ENCODE measurements at places on chromosomes 7 and 10.

GRCh38 chr10:106608066-106608465 lies 556.4 kb downstream of the SORCS1 start:
- no peak overlapping the region for H3K4me3 ChIP-seq
- no peaks in the 10 kb centered on the region for H3K27me3 ChIP-seq

GRCh38 chr10:107544706-107545520 lies 380.4 kb upstream of the SORCS1 start:
- no peak overlapping the region for H3K27ac ChIP-seq
- H3K4me1 ChIP-seq: no peaks in the 10 kb centered on the region

DNA sequence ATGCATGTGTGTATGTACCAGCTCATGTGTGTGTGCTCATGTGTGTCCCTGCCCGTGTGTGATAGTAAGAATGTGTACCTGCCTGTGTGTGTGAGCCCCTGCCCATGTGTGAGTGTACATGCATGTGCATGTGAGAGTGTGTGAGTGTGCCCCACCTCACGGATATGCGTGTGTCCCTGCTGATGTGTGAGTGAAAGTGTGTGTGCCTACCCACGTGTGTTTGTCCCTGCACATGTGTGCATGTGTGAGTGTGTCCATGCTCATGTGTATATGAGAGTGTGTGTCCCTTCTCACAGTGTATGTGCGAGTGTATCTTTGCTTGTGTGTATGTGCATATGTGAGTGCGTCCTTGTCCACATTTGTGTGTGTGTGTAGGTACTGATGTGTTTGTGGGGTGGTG lies 69.6 kb downstream of the CDH23 start:
- no peaks in the 10 kb centered on the region for H3K36me3 ChIP-seq
- no peak overlapping the region for H3K27ac ChIP-seq
- no peaks in the 10 kb centered on the region for H3K4me1 ChIP-seq
- no peak overlapping the region for H3K4me3 ChIP-seq

- H3K36me3 ChIP-seq: no peaks in the 10 kb centered on the region
- peaks cover 5% of the 10 kb centered on the region for H3K27me3 ChIP-seq
- H3K4me3 ChIP-seq: no peak overlapping the region
- H3K27ac ChIP-seq: no peak overlapping the region
- no peak for DNase-seq
- H3K4me1 ChIP-seq: peaks cover 5% of the 10 kb centered on the region
These were observed 12.9 kb upstream of the MICU1 start for GRCh38 chr10:72638586-72639440.

DNA sequence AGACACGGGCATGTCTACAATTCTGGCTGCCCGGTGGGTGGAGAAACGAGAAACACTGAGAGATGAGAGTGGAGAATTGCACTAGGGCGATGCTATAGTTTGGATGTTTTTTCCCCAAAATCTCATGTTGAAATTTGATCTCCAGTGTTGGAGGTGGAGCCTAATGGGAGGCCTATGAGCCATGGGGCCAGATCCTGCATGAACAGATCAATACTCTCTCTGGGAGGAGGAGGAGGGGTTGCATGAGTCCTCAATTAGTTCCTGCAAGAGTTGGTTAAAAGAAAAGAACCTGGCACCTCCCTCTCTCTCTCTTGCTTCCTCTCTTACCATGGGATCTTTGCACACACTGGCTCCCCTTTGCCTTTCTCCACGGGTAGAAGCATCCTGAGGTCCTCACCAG lies 299.1 kb downstream of the CALN1 start:
- no peaks in the 10 kb centered on the region for H3K4me1 ChIP-seq
- DNase-seq: no peak
- no peaks in the 10 kb centered on the region for H3K27me3 ChIP-seq
- H3K27ac ChIP-seq: no peak overlapping the region
- no peaks in the 10 kb centered on the region for H3K36me3 ChIP-seq
- H3K4me3 ChIP-seq: no peak overlapping the region

DNA sequence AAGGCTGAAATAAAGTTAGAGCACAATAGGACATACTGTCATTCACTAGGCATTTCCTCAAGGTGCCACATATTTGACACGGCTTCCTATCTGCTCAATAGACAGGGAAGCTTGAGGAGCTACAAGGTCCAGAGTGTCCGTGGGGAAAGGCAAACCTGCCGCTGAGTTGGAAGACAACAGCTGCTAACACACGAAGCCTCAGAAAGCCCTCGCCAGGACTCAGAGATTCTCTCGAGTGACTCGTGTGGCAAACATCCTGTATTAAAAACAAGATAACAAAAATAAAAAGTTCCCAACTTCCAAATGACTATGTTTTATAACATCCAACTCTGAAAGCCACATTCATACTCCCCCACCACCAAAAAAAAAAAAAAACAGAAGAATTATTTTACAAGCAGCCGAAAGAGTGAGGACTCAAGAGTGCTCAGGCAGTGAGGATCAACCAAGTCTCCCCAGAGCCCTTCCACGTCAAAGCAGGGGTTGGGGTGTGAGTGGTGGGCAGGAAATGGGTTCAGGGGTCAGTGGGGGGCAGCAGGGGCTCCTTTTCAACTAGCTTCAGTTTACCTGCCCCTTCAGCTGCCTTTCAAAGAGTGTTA lies 67.6 kb downstream of the STK17A start:
- DNase-seq: no peak
- H3K4me3 ChIP-seq: peak overlapping the region; percentile 70
- H3K4me1 ChIP-seq: peaks cover 79% of the 10 kb centered on the region
- peaks cover 46% of the 10 kb centered on the region for H3K36me3 ChIP-seq
- H3K27me3 ChIP-seq: no peaks in the 10 kb centered on the region
- H3K27ac ChIP-seq: peak overlapping the region; percentile 98

DNA sequence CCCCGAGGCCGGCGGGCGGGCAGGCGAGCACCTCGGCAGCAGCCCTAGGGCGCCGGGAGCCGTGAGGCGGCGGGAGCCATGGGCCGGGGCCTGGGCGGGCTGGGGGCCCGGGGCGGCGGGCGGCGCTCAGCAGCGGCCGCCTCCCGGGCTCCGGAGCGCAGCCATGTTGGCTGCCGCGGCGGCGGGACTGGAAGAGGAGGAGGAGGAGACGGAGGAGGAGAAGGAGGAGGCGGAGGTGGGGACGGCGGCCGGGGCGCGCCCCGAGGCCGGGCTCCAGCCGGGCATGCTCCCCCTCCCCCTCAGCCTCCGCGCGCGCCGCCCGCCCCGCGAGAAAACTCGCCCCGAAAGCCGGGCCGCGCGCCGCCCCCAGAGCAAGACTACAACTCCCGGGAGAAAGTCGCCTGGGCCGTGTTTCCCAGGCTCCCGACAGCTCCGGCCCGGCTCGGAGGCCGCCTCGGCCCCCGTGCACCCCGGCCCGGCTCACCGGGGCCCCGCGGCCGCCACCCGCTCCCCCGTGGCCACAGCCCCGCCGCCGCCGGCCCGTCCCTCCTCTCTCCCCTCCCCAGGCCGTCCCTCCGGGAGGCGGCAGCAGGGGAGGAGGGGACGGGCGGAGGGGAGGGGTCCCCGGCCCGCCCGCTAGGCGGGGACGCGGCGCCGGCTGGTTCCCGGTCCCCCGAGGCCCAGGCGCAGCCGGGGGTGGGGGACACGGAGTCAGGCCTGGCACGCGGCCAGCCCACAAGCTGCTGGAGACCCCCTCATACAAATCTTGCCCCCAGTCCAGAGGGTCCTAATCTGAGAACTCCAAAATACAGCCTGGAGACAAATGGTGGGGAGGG lies at the start of gene DLG5:
Gene DLG5 (minus strand): TSS at position 190 of the 836 bp plus-strand sequence. CDS start 235 bp downstream, outside the sequence.
- H3K36me3 ChIP-seq: no peaks in the 10 kb centered on the region
- peaks cover 39% of the 10 kb centered on the region for H3K27me3 ChIP-seq
- no peak within 1 kb of the TSS for H3K27ac ChIP-seq
- peaks cover 10% of the 10 kb centered on the region for H3K4me1 ChIP-seq
- peak within 1 kb of the TSS; percentile 73 for H3K4me3 ChIP-seq

DNA sequence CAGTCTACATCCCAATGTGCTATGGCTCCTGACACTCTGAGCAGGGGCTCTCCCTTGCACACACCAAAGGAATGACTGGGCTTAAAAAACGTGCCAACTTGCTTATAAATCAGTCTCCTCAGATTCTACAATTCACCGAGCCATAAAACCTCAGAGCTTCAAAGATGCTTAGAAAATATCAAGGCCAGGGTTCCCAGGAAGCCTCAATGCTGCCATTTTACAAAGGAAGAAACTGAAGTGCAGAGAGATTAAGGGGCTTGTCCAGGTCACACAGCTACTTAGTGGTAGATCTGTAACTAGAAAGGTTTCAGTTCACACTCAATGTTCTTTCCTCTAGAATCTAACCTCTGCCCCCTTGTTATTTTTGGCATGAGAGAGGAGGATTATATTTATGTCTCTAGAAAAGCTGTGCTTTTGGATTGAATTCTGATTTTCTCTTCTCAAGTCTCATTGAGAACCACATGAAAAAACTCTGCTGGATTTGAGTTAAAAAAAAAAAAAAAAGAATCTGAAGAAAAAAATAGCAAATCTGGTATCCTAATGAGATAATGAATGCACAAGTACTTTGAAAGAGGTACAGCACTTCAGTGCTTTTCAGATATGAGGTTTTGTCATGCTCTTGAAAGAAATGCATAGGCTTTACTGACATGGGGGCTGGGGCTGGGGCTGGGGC lies 22.3 kb upstream of the TSPAN33 start:
- H3K4me1 ChIP-seq: peaks cover 31% of the 10 kb centered on the region
- no peak overlapping the region for H3K4me3 ChIP-seq
- peak overlapping the region; percentile 80 for H3K27ac ChIP-seq
- DNase-seq: no peak

DNA sequence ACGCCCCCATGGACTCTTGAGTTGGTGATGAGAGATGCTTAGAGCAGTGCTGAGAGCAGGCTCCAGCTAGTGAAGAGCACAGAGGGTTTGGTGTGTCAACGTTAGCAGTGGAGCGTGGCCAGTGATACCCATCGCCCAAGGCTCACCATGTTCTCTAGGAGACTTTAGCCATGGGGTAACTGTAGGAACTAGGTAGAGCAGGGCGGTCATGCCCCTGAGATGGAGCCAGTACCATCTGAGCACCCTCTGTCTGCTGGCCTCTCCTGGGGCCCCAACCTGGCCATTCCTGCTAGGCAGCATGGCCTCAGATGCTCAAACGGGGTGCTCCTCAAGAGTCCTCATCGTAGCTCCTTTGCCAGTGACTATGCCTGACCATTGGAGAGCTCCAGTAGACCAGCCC lies 179.7 kb downstream of the KCND2 start:
- no peaks in the 10 kb centered on the region for H3K4me1 ChIP-seq
- H3K27me3 ChIP-seq: no peaks in the 10 kb centered on the region
- H3K4me3 ChIP-seq: no peak overlapping the region

GRCh38 chr7:75599244-75599781 lies 107.2 kb downstream of the SPDYE5 start:
- peaks cover 23% of the 10 kb centered on the region for H3K4me1 ChIP-seq
- H3K27ac ChIP-seq: no peak overlapping the region
- peaks cover 3% of the 10 kb centered on the region for H3K36me3 ChIP-seq
- DNase-seq: no peak
- no peak overlapping the region for H3K4me3 ChIP-seq

DNA sequence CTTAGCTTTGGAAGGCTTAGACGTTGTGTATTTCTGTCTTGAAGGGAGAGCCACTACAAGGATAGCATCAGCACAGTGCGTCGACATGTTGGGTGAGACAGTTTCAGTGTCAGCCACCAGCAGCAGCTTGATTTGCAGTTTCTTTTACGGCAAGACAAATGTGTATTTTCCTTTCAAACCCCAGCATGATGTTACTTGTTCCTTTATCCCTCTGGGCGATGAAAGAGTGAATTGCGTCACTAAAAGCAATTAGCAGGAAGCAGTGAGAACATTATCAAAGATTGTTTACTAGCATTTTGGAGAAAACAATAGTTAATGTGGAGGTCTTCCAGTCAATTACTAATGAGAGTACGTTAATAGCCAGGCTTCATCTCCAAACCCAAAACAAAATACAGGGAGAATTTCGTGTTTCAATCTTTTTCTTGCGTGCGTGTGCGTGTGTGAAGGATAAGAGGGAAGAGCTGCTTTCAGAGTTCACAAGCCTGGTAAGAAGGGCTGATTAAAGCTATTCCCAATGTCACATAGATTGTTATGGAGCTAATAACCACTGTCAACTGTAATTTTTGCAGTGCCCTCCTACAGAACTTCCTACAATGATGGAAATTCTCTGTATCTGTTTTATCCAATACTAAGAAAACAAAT lies 157.1 kb upstream of the AOAH start:
- no peak for DNase-seq
- peaks cover 92% of the 10 kb centered on the region for H3K36me3 ChIP-seq
- peaks cover 24% of the 10 kb centered on the region for H3K4me1 ChIP-seq
- H3K27ac ChIP-seq: no peak overlapping the region

Measured in activated T-helper 2 cell treated with anti-CD3 and anti-CD28 coated beads, Interferon-gamma antibody, Interleukin-2, Interleukin-4, amounts not matched to agents 10 μg/mL and 5 μg/mL and 100 μg/mL, durations not matched to agents 14 hours and 24 hours and 36 hours (primary cell).